ENCODE measurements at places on chromosomes 5 and 9. TPM values are rescaled to one million over a fixed set of nuclear protein-coding genes. Genes with fewer than 3 reads are reported as not detected.

DNA sequence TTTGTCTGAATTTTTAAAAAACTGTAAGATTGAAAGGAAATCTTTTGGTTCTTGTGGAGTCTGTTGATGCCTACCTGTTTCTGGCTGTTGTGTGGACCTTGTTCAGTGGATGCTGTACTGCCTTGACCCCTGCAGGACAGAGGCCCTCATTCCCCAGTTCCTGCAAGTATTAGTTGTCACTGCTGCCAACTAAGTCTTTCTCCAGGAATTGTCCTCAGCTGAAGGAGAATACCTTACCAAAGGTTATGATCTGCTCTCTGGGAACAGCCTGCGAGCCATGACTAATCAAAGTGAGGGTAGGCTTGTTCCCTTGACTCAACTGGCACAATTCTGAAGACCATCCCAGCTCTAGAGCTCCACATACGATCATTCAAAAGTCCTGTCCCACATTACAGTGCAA is 145.3 kb upstream of the FST start:
- no peak for DNase-seq

DNA sequence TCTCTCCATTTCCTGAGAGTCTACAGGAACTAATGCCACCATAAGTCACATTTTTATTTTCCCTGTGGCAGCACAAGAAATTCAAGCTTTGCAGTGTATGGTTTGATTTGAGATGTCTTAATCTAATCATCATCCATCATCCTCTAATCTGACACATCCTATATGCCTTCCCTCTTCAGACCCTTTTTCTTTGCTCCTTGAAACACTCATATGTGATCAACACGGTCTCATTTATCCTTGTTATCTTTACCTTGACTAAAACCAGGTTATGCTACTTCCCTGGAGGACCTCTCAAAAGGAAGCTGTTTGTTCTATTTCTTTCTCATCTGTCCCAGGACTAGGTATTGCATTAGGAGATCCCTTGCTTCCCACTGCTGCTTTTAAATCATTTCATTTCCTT is 146.9 kb upstream of the MRPS30 start:
- no peak for DNase-seq

DNA sequence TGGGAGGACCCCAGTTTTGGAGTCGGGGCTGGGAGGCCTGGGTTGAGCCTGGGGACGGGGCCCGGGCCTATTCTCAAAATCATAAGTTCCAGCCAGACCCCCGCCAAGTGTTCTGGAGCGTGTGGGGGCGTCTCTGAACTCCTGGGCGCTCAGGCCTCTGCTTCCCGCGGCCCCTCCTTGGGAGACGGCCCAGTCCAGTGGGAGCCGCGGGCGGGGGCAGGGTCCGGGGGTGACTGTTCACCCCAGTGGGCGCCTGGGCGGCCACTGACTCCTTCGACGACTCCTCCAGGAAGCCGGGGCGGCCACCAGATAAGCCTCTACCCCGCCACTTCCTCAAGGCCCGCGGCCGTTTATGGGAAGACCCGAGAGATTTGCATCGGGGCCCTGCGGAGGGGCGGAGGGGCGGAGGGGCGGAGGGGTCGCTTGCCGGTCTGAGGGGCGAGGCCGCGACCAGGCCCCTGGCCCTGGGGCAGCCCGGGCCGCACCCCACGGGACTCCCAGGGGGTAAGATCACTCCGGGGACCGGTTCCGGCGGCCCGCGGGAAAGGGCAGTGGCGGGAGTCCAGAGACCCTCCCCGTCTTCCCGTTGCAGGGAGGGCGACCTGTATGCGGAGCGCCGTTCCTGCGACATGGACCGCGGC is 655 bp downstream of the TOR4A start:
- no peak for DNase-seq

DNA sequence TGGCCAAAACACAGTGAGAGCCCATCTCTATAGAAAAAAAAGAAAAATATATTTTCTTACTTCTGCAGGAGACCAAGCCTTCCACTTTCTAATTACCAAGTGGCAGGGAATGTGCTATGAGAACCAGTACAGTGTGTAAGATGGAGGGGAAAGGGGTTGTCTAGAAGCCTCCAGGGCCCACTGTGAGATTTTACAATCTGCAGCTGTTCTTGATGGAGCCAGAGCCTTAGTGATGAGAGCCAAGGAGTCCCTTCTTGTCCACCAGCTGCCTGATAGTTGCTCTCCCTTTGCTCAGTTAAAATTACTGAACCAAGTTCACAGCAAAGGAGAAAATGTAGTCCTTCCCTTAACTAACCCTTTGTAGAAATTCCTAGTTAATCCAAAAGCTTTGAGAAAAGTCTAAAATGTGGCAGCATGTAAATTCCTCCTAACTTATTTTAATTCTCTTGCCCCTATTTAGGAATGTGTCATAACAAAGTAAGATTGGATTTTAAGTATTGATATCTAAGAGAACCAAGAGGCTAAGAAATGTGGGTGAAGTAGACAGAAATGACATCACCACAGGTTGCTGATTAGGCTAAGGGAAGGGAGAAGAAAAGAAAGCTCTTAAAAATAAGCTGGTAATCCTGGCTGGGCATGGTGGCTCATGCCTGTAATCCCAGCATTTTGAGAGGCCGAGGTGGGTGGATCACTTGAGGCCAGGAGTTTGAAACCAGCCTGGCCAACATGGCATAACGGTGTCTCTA is 19.3 kb downstream of the SRP19 start:
- DNase-seq, result no peak

GRCh38 chr9:127449332-127449966 is 1.8 kb downstream of the RPL12 start:
- DNase-seq, result no peak

GRCh38 chr9:93646640-93647178 is 70.3 kb downstream of the PHF2 start:
- DNase-seq, result no peak

DNA sequence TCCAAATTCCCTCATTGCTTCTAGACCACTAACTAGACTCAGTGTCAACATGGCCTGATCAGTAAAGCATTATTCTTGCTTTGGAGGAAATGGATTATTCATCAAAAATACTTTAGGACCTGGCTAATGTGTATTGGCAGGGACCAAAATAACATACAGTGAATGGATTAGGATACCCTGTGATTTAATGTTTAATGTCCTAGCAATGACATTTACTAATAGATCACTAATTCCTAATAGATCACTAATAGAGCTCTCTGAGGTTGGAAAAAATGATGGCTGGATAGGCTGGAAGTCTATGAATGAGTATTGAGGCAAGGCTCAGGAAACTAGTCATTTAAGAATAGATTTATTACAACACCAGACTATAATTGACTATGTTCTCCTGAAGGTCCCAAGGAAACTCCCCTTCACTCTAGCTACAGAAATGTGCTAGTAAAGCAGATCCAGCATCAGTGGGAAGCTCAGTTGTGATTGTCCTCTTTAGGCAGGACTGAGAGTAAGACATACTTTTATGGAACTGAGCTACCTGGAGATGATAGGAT is 46.1 kb upstream of the CHSY3 start:
- peak; percentile 38 for DNase-seq

DNA sequence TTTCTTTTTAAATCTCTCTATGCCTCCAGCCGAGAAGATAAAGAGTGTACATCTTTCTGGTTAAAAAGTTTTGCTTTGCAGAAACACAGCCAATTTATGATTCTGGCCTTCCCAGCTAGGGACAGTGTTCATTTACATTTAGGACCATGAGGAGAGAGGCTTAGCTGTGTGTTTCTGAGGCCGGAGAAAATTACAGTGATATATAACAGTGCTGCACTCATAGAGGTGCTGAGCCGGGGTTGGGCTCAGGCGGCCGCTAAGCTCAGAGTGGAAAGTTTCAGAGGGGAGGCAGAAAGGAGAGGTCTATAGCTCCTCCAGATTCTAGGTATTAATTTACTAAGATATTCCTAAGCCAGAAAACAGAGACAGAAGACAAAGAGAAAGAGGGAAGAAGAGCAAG is 37.0 kb upstream of the LCP2 start:
- no peak for DNase-seq

DNA sequence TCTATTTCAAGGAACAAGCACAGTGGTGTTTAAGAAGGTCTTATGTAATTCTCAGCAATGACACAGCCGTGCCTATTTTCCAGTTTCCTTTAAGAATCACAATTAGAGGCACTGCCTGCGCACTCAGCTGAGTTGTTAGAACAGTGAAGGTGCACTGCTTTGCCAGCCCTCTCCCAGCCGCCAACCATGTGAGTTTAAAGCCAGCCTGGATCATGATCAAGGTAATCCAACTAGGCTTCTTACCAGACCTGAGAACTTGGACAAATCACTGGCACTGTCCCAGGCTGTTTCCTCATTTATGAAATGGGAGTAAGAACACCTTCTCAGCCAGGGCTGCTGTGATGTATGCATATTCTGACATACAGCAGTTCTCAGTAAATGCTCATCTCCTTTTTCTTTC is 99.6 kb downstream of the ASTN2 start:
- DNase-seq, result no peak

GRCh38 chr5:38426490-38426889 is 130.0 kb downstream of the LIFR start:
- DNase-seq, result no peak

GRCh38 chr9:18255747-18256146 is 218.2 kb upstream of the ADAMTSL1 start:
- DNase-seq, result no peak

GRCh38 chr5:78855026-78855425 is 130.1 kb downstream of the ARSB start:
- DNase-seq, result no peak

DNA sequence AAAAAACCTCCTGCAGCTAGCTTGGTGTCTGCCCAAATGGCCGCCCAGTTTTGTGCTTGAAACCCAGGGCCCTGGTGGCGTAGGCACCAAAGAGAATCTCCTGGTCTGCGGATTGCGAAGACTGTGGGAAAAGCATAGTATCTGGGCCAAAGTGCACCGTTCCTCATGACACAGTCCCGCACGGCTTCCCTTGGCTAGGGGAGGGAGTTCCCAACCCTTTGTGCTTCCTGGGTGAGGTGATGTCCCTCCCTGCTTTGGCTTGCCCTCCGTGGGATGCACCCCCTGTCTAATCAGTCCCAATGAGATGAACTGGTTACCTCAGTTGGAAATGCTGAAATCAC is 83.0 kb upstream of the JAK2 start:
- DNase-seq, result no peak

GRCh38 chr5:39019254-39019653 is 54.9 kb downstream of the RICTOR start:
- no peak for DNase-seq

- DNase-seq, result no peak
Observed at GRCh38 chr5:90601468-90601867, 42.9 kb downstream of the ADGRV1 start.

GRCh38 chr5:56814361-56814962 is 887 bp upstream of the MAP3K1 start:
- no peak for DNase-seq

DNA sequence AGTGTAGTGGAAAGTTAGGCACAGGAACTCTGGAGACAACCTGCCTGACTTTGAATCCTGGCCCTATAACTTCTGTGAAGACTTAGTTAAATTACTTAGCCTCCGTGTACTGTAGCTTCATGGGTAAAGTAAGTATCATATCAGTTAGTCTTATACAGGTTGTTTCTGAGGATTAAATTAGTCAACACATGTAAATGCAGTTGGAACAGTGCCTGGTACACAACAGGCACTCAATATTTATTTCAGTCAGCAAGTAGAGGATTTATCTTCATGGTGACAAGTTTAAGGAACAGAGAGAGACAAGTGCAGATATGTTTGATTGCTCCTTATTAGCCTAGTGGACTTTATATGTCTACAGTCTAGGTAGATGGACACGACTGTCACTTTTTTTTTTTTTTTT is 2.7 kb downstream of the TSLP start:
- DNase-seq, result no peak

GRCh38 chr9:118595719-118596305 is 773.4 kb downstream of the BRINP1 start:
- no peak for DNase-seq

DNA sequence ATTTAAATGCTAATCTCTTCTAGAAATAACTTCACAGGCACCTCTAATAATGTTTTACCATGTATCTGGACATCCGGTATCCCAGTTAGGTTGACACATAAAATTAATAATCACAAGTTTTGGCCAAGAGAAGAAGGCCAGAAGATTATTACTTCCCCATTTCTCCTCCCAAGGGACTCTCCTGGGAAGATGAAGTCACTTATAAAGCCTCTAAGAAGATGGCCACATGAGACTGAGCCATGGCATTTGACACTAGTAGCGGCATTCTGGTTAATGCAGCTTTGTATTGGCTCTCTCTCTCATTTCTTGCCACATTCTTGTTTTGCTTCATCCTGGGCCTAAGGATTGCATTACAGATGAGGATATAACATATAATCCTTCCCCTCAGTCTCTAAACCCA is 34.5 kb upstream of the RASA1 start:
- DNase-seq, result no peak

- no peak for DNase-seq
Observed at GRCh38 chr5:177542816-177543465, 11.4 kb downstream of the FAM193B start.

- DNase-seq, result no peak
Observed at GRCh38 chr9:89915187-89915586, 310.4 kb downstream of the GADD45G start.

DNA sequence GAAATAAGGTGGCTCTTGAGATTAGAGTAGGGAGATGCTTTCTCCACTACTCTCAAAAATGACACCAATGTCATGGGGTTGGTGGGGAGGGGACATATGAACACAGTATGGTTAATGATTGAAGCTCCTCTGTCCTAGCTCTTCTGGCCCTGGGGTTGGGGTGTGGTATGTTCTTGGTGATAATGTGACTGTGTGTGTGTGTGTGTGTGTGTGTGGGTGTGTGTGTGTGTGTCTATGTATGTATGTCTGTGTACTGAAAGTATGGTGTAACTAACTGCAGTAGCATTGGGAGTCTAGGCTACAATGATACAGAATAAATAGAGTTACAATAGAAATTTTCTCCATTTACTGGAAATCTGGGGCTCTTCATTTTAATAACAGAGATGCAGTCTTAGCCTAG is 121.0 kb upstream of the CD180 start:
- DNase-seq, result no peak

The PRUNE2 gene
- 0.63 TPM for total RNA-seq

The SHROOM1 gene
- total RNA-seq, result 8.0 TPM

The MARCOL gene
- not detected for total RNA-seq

The LHFPL2 gene
- 15.3 TPM for total RNA-seq

The NRG2 gene
- total RNA-seq, result 0.43 TPM

The KCNV2 gene
- not detected for total RNA-seq

The CMBL gene
- 2.2 TPM for total RNA-seq

The PCDHGB1 gene
- 0.29 TPM for total RNA-seq

The CNOT6 gene
- total RNA-seq, result 10.6 TPM

The ABO gene
- total RNA-seq, result 0.65 TPM

The SOHLH1 gene
- total RNA-seq, result not detected

The LEAP2 gene
- 0.35 TPM for total RNA-seq

The APBB3 gene
- 3.5 TPM for total RNA-seq

The EPB41L4A gene
- total RNA-seq, result 17.2 TPM

The TCF7 gene
- total RNA-seq, result 3.5 TPM
